CD4-positive, alpha-beta memory T cell (primary cell): ENCODE measurements at places on chromosomes 12 and 14.

GRCh38 chr12:120169946-120170345 is 24.6 kb downstream of the GCN1 start:
- no peak for DNase-seq

DNA sequence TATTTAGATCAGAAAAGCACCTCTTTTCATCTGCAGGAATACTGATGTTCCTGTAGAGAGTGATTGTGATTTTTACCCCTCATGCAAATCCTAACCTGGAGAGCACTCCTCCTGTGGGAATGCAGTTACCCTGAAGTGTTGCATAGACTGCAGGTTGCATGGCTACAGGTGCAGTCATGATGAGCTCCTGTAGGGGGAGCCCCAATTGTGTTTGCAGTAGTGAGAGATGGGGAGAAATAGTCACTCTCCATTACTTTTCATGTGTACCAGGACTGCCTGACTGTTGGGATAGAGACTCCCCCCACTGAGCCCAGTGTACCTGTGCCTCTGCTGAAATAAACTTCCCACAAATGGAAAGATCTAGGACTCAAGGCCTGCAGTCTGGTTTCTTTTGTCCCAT is 1086.5 kb downstream of the SLC6A15 start:
- DNase-seq = no peak

DNA sequence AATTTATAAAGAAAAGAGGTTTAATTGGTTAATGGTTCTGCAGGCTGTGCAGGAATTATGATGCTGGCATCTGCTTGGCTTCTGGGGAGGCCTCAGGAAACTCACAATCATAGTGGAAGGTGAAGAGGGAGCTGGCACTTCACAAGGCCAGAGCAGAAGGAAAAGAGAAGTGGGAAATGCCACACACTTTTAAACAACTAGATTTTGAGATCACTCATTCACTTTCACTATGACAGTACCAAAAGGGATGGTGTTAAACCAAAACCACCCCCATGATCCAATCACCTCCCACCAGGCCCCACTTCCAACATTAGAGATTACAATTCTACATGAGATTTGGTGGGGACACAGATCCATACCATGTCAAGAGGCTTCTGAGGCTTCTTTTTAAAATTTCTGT is 62.6 kb downstream of the SLC38A4 start:
- no peak for DNase-seq

GRCh38 chr12:123991372-123991951 is 18.4 kb downstream of the ZNF664 start:
- no peak for DNase-seq

GRCh38 chr12:81095501-81096232 is 17.8 kb downstream of the ACSS3 start:
- no peak for DNase-seq

DNA sequence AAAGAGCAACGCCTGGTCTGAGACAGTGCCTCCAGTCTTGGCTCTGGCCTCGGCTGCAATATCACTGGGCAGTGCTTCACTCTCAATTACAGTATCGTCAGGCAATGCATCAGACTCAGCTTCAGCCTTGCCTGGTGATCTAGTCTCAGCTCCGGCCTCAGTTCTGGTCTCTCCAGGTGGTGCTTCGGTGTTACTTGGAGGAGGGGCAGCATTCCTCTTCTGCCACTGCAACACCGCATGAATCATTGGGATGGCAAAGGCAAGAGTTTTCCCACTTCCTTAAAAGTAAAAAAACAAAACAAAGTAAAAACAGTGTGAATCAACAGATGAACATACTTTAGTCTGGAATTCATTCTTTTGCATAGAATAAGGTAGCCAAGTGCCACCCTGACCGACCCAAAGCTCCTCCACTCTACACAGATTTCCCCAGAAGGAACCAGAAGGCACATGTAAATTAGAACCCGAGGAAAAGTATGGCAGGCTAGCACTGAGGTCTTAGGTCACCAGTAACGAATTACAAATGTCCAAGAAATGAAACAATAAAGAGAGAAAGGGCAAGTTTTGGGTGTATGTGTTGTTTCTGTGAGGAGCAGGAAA is 18.6 kb downstream of the DDX24 start:
- no peak for DNase-seq

GRCh38 chr12:94987076-94987669 is 16.3 kb downstream of the NDUFA12 start:
- DNase-seq = no peak

GRCh38 chr12:21774358-21775132 is at the start of gene KCNJ8:
KCNJ8 (minus strand) TSS chr12:21774706; CDS start chr12:21773616, 1,090 bp downstream.
- DNase-seq = no peak

DNA sequence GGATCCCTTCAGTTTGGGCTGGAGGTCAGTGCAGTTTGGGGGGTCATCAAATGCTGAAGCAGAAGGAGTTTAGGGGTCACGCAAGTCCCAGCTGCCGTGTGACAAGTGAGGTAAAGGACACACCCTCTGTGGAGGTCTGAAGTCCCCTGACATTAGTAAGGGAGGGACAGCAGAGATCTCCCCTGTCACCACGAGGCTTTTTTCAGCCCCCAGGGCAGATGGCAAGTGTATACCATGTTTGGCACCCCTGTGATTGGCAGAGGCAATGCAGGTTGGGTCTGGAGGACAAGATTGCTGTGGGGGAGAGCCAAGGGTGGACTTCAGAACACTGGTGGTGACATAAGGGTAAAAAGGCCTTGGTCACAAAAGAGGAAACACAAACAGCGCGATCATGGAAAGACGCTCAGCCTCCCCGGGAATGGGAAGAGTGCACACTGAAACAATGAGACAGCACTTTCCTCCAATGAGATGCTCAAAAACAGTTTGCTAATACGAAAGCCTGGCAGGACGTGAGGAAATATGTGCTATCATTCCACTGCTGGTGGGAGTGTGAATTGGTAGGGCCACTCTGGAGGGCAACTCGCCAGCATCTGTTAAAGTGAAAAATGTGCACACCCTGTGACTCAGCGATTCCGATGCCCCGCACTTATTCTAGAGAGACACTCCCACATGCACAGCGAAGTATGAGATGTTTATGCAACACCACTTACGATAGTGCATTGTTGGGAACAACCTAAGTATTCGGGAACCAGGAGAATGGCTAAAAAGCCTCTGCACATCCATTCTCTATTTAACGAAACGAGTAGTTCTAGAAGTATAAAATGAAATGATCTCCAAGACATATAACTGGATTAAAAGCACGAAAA is 14.4 kb upstream of the CD27 start:
- no peak for DNase-seq

- DNase-seq = no peak
Measured at GRCh38 chr12:102920271-102920670, 3.2 kb upstream of the PAH start.

DNA sequence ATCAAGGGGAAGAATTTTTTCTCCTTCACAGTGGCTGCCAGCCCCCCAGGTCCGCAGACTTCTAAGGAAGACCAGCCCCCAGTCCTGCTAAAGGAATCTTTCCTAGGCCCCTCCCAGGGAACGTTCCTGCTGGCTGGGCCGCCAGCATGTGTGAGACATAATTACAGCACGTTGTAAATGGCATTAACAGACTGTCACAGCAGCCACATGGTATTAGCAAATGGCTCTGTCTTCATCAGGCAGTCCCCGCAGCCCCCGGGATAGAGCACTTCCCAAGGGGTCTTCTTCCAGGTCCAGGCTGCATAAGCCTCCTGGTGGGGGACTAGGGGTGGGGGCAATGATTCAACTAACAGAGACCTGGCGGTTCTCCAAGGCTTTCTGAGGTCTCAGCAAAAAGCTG is 34.9 kb upstream of the FAM222A start:
- DNase-seq = no peak

DNA sequence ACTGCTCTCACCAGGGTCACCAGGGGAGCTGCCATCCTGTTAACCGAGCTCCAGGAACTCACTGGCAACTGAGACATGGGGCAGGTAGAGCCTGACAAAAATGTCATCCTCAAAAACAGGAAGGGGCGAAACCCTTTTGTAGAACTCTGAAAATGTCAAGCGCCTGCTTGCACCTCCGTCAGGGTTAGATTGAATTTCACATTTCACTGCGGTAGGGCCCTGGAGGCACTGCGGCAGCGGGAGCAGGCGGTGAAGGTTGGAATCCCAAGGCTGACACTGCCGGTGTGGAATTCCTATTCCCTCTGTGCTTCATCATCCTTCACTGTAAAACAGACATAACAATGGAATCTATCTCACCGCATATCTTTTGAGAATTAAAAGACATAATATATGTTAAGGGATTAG is 142.8 kb upstream of the TMCC3 start:
- no peak for DNase-seq

GRCh38 chr12:90152897-90153624 is 444.4 kb upstream of the ATP2B1 start:
- no peak for DNase-seq

GRCh38 chr14:67722293-67722692 is 20.6 kb downstream of the RDH12 start:
- DNase-seq = no peak

DNA sequence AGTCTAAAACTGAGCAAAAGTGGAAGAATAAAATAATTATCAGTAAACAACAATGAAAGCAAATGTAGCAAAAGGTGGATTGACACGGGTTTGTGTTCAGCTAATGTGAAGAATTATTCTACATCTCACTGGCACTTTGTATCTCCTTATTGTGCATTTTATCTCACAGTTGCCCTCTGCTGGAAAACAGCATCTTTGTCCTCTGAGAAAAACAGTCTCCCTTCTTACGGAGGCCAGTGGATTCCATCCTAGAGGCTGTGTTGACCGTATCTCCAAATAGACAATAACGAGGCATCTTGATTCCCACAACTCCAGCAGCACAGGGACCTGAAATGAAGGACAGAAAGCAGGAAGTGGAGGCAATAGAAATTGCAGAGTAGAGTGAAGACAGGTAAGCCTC is 51.3 kb upstream of the PLBD1 start:
- no peak for DNase-seq

GRCh38 chr14:83923842-83924241 is 1606.1 kb upstream of the FLRT2 start:
- no peak for DNase-seq

DNA sequence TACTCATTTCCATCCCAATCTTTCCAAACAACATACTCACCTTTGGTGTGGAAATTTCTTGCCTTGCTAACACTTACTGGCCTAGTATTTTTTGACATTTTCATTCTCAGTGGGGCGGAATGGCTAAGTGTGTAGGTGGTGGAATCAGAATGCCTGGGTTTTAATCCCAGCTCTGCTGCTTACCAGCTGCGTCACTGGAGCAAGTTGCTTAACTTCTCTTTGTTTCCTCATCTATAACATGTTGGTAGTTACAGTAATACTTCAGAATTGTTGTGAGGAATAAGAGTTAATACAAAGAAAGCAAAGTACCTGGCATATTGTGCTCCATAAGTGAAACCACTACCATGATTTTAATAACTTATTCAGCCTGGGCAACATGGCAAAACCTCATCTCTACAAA is 3.0 kb upstream of the FAM177A1 start:
- no peak for DNase-seq

GRCh38 chr12:12376646-12377448 is 20.0 kb downstream of the BORCS5 start:
- peak; percentile 81 for DNase-seq

GRCh38 chr14:59117754-59118528 is 70.5 kb upstream of the DAAM1 start:
- no peak for DNase-seq

DNA sequence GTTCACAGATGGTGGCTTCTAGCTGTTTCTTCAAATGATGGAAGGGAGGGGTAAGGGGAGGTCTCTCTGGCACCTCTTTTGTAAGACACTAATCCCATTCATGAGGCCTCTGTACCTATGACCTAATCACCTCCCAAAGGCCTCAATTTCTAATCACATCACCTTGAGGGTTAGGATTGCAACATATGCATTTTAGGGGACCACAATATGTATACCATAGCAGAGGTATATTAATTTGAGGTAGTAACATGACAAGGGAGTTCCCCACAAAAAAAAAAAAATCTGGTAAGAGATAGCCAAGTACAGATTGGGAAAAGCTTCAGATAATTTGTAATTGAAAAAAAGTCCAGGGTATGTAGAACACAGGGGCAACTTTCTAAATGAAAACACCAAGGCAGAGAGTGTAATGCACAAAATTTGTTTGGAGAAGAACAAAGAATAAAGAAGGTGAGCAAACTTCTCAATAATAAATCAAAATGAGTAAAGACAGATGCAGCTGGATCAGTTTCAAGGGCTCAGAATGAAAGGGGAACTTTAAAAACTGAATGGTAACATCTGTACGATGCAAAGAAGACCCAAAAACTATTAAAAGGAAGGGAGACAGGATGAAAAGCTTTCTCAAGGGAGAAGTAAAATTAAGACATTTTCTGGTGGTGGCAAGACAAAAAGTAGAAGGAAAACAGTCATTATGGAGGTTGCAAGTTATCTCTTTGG is 125.5 kb upstream of the DCN start:
- no peak for DNase-seq

- DNase-seq = no peak
Measured at GRCh38 chr12:10392394-10392930, 2.6 kb upstream of the KLRK1 start.

DNA sequence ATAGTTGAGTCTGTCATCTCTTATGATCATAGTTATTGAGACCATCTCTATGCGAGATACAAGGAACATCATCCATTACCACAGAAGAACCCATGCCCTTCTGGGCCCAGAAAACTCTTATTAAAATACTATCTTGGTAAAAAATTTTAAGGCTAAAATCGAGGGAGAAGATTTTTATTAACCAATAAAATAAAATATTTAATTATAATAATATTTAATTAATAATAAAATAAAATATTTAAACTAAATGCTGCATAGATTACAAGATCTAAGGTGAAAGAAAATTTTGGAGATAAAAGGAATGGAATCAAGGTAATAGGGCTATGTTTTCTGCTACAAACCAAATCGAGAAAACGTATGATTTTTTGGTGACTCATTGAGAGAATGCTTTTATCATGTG is 540.2 kb downstream of the KCNH5 start:
- DNase-seq = no peak

DNA sequence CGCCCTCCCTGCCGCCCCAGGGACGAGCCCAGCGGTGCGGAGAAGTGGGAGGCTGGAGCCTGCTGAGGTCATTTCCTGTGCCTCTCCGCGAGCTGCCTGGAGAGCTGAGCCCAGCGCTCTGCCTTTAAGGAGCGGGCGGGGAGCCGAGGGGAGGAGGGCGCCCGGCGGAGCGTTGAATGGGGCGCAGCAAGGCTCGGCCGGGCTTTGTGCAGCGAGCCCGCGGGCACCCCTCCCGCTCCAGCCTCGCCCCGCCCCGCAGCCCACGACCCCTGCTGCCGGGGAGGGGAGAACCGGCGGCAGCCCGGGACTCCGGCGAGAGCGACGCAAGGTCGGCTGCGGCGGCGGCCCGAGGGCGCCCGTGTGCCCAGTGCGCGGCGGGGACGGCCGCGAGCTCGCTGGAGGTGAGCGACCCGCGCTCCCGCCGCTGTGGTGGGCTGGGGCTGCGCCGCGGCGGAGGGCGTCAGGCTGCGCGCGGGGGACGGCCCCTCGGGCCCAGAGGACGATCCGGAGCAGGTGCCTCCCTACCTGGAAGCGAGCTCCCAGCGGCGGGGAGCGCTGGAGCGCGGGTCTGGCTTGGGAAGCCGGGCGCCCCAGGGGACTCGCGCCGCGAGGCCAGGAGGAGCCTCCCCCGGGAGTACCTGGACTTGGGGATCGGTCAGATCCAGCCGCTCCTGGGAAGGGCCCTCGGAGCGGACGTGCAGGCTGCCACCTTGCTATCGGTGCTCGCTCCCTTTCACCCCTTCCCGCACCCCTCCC is at the start of gene PLEKHH1:
PLEKHH1 (plus strand) TSS at position 293 of the 756 bp plus-strand sequence. CDS start 8,578 bp downstream, outside the sequence.
- DNase-seq = peak; percentile 45
